Fibroblast of villous mesenchyme (primary cell): ENCODE measurements at places on chromosomes 6 and 20. TPM values are rescaled to one million over a fixed set of nuclear protein-coding genes. Genes with fewer than 3 reads are reported as not detected.

- DNase-seq = no peak
Observed at GRCh38 chr20:53409447-53409717, 184.3 kb downstream of the ZNF217 start.

SPACA1 gene
- total RNA-seq = not detected in 2 replicates

DNA sequence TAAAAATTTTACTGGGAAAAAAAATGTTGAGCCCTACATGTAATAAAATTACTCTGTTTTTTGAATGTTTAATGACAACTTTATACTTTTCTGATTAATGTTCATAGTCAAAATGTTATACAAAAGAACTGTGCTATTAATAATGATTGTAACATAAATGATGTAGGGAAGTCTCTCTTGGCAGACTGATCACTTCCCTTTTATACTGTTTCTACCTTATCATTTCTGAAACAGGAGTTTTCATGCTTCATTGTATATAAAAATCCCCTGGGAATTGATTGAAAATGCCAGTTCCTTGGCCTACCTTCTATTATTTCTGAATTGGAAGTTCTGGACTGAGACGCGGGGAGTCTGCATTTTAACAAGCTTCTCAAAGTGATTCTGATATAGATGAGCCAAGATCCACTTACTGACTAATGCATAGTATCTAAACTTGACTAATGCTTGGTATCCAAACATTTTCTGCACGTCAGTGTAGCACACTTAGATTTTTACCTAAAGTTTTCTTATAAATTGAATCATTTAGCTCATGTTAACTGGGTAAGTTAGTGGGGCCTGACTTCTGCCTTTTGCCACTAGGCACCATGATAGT lies 7.2 kb upstream of the HDAC2 start:
- DNase-seq = no peak

DNA sequence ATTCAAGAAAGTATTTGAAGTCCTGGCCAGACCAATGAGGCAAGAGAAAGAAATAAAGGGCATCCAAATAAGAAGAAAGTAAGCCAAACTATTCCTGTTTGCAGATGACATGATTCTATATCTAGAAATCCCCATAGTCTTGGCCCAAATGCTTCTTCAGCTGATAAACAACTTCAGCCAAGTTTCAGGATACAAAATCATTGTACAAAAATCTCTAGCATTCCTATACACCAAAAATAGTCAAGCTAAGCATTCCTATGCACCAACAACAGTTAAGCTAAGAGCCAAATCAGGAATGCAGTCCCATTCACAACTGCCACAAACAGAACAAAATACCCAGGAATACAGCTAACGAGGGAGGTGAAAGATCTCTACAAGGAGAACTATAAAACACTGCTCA lies 60.1 kb upstream of the PHIP start:
- no peak for DNase-seq
